ENCODE measurements at places on chromosomes 7 and 10.

DNA sequence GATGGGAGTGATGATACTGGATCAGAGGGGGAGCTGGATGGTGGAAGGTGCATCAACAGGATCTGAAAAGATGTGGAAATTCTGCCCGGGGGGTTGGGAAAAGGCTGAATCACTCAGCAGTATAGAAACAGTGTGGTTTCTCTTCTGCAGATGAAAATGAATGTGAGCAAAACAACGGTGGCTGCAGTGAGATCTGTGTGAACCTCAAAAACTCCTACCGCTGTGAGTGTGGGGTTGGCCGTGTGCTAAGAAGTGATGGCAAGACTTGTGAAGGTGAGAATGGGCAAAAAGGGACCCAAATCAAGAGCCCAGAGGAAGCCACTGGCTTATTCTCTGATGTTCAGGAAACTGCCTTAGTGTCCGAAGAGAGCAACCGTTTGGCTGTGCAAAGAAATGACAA, 12.9 kb downstream of the OIT3 start:
- DNase-seq: no peak

- DNase-seq: no peak
Measured at GRCh38 chr10:57699944-57700343, 567.8 kb downstream of the IPMK start.

DNA sequence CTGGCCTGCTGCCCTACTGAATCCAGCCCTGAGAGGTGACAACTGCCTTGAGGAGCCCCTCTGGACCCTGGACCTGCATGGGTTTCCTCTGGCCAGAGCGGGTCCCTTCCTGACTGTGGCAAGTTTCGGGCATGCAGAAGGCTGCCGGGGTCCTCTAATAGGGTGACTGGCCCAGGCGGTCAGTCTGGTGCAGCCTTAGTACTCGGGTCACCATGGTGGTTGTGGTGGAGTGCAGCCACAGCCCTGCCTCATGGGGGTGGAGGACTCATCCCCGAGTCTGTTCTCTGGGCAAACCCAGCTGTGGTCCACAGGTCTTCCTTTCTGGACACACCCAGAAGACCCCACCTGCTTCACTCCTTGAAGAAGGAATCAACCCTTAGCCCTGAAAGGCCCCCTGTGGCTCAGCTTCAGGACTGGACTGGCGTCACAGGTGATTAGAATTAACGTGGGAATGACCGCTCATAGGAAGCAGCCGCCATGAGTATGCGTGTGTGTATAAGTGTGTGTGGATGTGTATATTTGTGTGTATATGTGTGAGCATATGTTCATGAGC, 28.7 kb downstream of the RAMP3 start:
- no peak for DNase-seq

DNA sequence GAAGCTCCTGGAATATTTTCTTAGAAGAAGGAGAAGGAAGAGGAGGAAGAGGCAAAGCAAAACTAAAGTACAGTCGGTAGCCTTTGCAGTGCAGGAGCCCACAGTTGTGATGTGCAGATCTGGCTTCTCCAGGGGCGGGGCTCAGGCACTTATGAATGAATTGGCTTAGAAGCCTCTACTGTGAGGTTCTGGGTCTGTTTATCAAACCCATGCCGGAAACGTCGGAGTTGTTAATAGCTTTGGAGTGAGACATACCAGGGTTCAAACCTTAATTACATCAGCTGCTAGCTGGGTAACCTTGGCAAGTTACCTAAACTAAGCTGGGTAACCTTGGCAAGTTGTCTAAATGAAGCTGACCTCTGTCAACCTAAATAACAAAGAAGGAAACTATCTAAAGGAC, 89.3 kb upstream of the PITRM1 start:
- no peak for DNase-seq

GRCh38 chr7:73932364-73932763, 71.4 kb downstream of the TMEM270 start:
- no peak for DNase-seq

DNA sequence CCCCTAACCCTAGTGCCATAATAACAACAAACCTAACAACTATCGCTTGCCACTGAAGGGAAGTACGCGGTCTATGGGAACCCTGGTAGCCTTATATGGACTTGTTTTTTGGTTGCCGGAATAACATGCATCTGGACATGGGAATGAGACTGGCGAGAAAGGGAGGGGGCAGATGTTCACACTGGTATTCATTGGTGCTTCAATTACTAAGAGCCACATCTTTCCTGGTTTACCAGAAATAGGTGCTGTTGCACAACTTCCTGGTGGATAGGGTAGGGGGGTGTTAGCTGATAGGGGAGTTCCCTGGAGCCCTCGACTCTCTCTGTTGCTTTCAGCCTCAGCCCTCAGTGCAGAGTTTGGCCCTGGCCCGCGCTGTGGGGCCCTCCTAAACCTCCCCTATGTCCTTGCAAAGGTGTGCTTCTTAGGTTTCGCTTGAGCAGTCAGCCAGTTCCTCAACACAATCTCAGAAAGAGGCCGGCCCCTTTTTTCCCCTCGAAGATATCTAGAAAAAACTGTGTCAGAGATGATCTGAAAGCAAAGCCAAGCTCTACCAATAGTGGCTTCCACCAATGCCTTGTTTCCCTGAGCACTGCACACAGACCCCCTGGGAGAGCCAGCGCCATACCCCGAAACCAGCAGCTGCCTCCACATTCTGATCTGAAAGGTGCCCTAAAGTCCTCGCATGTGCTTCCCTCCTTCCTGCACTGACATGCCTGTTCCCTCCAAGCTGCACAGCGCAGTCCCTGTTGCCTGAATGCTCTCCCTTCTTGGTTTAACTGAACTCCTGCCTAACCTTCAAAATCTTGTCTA, 13.5 kb downstream of the TBXAS1 start:
- DNase-seq: no peak

- no peak for DNase-seq
Measured at GRCh38 chr7:29988424-29989256, 961 bp downstream of the SCRN1 start.

DNA sequence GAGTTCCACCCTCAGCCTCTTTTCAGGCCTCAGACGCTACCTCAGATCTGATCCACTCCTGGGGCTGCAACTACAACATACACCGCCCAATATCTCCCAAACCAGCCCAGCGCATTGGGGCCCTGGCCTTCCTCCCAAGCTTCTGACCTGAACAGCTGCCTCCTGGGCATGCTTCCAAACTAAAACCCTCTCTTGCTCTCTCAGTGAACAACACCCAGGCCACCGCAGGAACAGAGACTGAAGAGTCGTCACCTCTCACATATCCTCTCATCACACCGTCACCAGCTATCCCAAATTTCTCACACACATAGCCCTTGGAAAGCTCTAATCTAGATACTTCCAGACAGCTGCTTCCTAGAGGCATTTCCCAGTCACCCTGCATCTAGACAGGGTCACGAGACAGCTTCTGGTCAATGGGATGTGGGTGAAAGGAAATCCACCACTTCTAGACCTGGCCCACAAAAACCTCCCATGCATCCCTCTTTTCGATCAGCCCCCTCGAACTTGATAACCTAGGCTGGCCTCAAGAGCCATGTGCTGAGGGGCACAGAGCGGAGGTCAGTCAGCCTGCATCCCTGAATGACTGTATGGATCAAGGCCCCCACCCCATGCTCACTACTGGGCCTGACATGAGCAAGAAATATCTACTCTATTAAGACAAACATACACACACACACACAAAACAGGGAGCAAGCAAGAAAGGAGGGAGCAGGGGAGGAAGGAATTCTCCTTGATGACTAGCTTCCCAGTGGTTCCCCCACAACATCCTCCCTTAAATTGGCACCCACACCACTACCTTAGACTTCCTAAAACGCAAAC, 1.8 kb downstream of the PARP12 start:
- DNase-seq: no peak

- peak; percentile 53 for DNase-seq
Measured at GRCh38 chr7:143299840-143300239, 11.7 kb downstream of the CASP2 start.

DNA sequence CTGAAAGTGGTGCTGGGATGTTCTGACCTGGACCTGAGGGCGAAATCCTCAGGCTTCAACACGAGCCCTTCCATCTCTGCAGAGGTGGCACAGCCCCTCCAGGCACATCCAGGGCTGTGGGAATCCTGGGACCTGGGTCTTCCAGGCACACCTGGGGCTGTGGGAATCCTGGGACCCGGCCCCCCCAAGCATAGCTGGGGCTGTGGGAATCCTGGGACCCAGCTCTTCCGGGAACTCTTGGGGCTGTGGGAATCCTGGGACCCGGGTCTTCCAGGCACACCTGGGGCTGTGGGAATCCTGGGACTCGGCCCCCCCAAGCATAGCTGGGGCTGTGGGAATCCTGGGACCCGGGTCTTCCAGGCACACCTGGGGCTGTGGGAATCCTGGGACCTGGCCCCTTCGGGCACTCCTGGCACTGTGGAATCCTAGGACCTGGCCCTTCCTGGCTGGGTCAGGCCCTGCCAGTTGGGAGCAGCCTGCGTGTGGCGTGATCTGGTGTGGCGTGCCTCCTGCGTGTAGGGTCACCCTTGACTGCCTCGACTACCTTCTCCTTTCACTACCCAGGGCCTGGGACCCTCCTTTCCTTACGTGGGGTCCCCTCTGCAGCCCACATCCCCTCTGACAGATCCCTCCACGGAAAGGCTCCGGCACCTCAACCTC, 124.0 kb downstream of the WDR37 start:
- no peak for DNase-seq

DNA sequence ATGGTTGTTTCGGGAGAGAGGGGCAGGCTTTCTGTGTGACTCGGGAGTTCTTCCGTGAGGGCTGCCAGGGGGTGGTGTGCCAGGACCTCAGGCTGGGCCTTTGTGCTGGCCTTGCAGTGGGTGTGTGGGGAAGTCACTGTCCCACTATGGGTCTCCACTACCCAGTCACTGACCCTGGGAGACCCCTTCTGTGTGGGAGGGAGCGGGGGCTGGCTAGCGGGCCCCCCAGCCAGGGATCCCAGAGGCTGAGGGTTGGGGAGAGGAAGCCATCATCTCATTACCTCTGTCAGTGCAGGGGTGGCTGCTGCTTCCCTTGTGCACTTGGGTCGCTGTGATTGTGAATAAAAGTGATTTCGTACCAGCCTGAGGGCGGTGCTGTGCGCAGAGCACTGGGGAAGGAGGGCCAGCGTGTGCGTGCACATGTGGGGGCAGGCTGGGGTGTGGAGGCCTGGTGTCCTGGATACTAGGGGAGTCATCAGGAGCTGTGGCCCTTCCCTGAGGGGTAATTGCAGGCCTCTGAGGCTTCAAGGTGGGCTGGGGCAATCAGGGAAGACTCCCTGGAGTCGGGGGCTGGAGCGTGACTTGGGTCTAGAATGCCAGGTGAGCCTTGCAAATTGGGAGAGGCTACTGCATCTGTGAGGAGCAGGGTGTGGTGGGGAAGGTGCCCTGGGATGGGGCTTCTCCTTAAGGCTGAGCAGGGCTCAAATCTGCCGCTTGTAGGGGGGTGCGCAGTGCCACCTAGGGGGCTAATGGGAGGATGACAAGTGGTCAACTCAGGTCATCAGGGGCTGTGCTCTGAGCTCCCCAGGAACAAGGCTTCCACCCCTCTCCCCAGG, 98.9 kb downstream of the NEURL1 start:
- DNase-seq: peak; percentile 45

GRCh38 chr7:141952461-141952860, 5.7 kb upstream of the CLEC5A start:
- DNase-seq: no peak

DNA sequence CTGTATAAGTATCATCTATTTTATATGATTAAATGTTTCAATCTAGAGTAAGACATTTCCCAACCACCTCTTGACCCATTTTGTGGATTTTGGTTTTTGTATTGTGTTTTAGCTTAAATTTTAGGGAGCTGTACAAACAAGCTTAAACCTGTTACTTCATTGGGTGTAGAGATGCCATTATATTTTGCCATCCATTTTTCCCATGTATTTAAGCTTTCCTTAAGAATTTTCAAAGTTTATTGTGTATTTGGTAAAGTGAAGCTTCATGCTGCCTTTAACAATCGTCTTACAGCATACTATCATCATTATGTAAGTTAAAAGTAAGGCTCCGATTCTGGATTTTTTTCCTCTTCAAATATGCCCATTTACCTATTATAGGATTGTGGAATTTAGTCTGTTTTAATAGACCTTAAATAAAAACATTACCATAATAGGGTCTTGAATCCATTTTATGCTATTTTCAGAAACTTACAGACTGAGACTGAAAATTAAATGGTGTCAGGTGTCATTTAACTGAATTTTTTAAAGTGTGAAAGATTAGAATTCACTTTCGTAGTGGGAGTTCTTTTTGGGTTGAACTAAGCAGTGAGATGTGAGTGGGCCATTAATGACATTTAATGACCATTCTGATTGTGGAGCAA, 2.2 kb downstream of the KMT2E start:
- no peak for DNase-seq

GRCh38 chr10:22105270-22105669, 101.7 kb upstream of the DNAJC1 start:
- no peak for DNase-seq

- no peak for DNase-seq
Measured at GRCh38 chr7:26760501-26760900, 103.9 kb downstream of the SKAP2 start.

DNA sequence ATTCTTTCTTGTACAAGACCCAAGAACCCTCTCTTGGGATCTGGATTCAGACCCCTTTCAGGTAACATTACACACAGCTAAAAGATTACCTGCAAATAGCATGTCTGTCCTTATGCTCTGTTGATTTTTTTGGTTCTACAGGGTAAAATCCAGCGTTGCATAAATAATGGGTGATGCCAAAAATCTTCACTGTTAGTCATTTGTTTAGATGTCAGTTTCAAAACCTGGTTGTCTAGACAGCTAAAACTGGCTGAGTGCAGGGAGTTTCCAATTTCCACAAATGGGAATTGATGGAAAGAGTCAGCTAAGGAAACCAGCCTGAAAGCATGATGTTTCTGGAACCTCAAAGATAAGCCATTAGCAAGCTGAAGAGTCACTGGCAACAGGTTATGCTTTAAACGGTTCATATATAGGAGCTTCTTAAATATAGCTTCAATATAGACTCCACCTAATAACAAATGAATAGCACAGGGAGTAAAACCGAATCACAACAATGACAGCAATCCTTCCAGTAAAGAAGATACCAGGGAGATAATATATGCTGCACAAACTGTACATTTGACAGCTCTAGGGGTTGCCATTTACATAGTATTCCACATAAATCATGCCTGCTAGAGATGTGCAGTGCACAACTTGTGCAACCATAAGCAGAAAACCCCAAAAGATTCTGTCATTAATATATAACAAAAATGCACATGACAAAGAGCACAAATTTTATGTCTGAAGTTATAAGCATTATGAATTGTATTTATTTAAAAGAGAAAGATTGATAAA, 20.4 kb downstream of the CCDC71L start:
- DNase-seq: no peak

- no peak for DNase-seq
Measured at GRCh38 chr10:104323085-104323484, 15.2 kb downstream of the ITPRIP start.

GRCh38 chr7:143511593-143512047, 33.9 kb downstream of the TAS2R41 start:
- DNase-seq: no peak

- no peak for DNase-seq
Measured at GRCh38 chr7:133253519-133253875, 619 bp downstream of the EXOC4 start.

DNA sequence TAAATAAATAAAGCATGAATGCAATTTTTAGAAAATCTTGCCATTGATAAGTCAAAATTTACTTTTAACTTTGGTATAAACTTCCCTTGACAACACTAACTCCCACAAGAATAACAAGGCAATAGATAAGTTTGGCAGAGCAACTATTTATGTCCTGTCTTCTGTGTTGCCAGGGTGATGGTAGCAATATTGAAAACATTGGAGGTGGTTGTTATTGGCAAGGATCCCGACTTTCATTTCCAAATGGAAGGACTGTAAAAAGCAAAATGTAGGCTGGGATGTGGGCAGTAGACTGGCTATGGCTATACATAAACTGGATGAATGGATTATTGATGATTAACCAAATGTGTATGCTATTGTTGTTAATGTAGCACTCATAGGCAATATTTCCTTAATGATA, 134.9 kb upstream of the CACNA2D1 start:
- DNase-seq: no peak

Data from activated CD4-positive, CD25-positive, alpha-beta regulatory T cell treated with anti-CD3 and anti-CD28 coated beads, Interleukin-2, amount 50 U/mL, for 72 hours (primary cell).